ENCODE measurements at places on chromosomes 2 and 18.

- DNase-seq: no peak
These were observed 97.1 kb downstream of the USP40 start for GRCh38 chr2:233469261-233470010.

DNA sequence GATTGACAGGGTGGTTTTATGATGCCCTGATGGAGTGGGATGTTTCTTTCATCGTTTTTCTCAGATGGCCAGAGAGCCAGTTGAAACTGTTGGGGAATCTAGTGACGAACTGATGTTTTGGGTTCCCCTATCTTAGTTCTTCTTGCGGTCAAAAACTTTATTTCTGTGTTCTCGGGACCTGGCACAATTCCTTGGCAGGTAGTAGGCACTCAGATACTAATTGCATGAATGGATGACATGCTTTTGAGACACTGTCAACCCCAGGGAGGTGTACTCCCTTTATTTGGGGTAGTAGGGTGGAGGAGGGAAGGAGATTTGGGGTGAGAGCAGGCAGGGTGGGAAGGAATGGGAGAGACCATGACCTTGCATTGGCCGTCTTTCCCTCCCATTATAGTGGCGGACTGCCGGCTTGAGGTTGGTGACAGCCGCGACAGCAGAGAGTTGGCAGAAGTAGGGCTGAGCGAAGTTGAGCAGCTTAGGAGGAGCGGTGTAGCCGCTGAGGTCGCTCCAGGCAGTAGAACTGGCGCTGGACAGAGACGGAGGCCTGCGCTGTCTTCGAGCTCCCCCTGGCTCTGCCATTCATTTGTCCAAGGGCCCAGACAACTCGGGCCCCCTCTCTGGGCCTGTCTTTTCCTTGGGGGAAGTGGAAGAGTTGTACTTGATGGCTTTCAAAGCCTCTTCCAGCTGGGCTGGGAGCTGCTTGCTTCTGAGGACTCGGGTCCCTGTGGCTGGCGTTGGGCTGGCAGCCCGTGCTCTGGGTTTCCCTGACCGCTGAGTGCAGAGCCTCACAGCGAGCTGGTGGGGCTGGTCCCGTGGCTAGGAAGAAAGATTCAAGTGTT, 2.6 kb downstream of the TET3 start:
- no peak for DNase-seq

- DNase-seq: no peak
These were observed 76.9 kb downstream of the MSH2 start for GRCh38 chr2:47479863-47480262.

- DNase-seq: no peak
These were observed 613.2 kb upstream of the RAB6C start for GRCh38 chr2:129366263-129366662.

All from liver (tissue), 10 donors.